Ammon's horn (tissue), 1 donor: ENCODE measurements at places on chromosomes 4 and X.

GRCh38 chr4:180792541-180792940 is 1450.7 kb upstream of the TENM3 start:
- no peak for DNase-seq

DNA sequence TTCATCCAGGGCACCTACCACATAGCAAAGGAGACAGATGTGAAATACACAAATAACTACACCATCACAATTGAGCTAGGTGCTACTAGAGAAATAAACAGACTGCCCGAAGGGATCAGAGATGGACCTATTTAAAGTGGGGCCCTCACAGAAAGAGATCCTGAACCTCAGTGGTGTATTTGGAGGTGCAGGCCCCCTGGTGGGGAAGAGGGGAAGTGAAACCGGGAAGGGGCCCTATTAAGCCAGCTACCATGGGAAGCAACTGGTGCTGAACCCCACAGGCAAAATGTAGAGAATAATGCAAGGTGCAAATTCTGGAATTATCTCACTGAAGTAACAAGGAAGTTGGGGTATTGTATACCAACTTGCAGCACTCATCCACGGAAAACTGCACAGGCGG is 78.6 kb upstream of the FAM9A start:
- no peak for DNase-seq

DNA sequence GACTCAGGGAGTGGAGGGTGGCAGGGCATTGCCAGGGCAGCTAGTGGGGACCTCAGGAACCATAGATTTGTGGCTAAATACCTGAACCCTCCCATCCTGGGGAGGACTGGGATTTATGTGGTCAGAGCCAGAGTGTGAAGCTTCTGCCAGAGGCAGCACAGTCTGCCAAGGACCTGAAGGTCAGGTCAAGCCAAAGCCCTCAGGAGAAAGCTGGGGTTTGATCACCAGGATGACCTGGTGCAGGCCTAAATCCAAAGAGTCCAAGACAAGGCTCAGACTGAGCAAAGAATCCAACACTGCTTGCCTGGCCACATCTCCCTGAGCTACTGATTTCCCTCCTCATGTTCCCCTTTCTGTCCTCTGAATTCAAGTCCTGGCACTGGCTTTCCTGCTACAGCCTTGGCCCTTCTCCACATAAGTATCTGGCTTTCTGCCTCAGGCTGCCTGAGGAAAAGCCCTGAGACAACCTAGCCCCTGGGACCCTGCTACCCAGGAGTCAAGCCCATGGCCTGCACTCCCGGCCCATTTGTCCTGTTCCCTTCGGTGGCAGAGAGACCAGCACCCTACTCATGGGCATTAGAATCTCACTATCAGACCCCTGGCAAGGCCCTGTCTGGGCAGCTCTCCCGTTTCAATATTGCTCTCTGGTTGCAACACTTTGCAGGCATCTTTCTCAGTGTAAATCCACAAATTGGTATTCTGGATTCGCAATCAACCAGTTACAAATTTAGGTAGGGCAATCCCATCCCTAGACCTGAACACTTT is 39.3 kb upstream of the SLC25A43 start:
- no peak for DNase-seq

DNA sequence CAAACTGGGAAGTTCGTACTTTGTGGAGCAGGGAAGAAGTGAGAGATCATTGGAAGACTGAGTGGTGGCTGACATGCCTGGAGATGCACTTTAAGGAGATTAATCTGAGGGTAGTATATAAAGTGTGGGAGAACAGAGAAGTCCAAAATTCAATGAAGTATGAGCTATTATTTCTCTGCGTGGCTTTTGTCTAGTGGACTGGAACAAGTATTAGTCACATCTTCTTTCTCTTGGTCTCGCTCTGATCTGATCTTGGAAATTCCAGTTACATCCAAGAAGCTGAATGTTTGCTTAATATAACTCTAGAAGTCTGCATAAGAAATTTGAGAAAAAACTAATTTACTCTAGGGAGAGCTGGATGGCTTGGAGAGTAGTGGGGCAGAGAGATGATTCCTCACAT is 64.8 kb upstream of the NR0B1 start:
- DNase-seq, result no peak

- no peak for DNase-seq
Measured at GRCh38 chr4:57679969-57680368, 569.8 kb upstream of the IGFBP7 start.

DNA sequence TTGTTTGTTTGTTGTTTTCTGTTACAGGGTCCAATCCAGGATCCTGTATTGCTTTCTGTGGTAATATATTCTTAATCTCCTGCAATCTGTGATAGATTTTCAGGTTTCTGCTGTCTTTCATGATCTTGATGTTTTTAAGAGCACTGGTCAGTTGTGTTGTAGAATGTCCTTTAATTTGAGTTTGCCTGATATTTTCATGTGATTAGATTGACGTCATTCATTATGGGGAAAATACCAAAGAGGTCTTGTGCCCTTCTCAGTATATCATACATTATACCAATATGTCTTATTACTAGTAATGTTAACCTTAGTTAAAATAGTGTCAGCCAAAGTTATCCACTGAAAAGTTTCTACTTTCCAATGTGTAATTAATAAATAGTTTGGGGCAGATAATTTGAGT is 929.3 kb downstream of the PCDH19 start:
- DNase-seq, result no peak
